Stimulated activated CD8-positive, alpha-beta memory T cell treated with anti-CD3 and anti-CD28 coated beads, Interleukin-7, amount 100 ng/mL, for 1 hour (primary cell): ENCODE measurements at places on chromosomes 2 and 18.

DNA sequence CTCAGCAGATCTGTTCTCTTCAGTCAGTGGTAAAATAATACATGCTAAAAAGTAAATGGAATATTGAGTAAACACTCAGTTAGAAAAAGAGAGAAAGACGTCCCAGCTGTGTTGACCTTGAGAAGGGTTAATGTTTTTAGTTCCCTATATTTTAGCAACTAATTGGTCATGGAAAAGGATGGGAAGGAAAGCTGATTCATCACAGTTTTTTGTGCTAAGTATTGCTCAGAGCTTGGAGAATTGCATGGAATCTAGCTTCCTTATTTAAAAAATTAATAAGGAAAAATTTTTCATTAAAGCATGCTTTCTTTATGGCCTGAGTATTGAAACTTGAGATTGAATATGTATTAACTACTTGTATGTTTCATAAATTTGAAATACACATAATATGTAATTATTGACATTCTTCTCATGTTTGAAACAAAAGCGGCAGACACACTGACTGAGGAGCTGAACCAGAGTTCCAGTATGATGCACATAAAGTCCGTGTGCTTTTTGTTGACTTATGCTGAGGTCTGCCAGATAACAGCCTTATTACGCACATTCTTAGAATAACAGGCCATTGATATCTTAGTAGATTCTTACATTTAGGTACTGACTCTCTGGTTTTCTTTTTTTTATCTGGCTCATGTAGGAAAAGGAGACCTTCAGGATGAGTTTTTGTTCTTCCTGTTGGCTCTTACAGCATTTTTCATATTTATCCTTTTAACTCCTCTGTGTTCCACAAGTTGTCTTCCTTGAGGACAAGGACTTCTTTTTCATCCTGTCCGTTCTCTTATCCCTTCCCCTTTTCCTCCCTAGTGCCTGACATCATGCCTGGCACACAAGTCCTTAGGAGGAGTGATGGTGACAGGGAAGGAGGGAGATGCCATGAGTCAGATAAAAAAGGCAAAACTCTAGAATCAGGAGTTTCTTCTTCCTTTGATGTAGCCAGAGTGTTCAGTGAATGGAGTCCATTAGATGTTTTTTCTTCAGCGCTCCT is 194.1 kb downstream of the PTPRM start:
- DNase-seq, result no peak

- no peak for DNase-seq
Observed at GRCh38 chr2:119223521-119224390, at the start of gene STEAP3. Gene STEAP3 (plus strand): TSS chr2:119223834. CDS start chr2:119231013, 7,179 bp downstream.

GRCh38 chr18:23887493-23887892 is 127.1 kb upstream of the TTC39C start:
- no peak for DNase-seq

DNA sequence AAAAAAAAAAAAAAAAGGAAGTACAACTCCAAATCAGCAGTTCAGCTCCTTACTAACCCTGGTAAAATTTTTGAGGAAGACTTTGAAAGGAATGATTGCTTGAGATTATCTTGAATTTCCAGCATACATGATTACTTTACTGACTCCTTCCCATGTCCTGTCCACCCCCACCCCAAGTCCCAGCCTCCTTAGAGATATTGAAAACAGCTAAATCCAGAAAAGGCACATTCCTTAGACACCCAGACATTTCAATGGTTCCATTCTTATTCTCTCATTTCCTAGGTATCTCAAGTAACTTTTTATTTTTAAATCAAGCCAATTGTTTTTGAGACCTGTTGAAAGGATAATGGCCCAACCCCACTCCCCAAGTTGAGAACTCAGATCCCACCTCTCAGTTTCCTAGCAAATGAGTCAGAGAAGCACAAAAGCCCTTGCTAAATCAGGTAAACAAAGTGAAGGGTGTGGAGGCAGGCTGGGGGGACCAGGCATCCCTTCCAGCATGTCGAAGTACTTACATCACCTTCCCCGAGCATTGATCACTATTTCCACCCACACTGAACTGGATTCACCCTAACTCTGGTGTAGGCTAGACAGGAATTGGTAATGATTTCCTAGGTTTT is 95.4 kb upstream of the FZD7 start:
- DNase-seq, result no peak

DNA sequence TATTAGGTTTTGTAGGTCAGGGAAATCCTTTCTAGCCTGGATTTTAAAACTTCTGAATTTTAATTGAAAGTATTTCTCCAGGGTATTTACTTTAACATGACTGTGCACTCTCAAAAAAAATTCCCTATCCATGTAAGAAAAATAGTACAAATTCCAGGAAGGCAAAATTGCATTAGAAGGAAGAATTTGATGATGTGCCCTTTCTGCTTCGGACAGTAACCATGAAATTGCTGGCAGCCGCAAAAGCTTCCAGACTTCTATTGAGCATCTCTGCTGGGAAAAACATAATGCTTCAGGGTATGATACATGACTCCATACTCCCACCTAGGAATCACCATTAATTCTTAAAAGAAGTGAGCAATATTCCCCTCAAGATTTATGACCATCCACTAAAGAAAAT is 17.2 kb upstream of the KLF7 start:
- DNase-seq, result no peak

- no peak for DNase-seq
Observed at GRCh38 chr18:69239849-69240674, 160.6 kb upstream of the DOK6 start.

DNA sequence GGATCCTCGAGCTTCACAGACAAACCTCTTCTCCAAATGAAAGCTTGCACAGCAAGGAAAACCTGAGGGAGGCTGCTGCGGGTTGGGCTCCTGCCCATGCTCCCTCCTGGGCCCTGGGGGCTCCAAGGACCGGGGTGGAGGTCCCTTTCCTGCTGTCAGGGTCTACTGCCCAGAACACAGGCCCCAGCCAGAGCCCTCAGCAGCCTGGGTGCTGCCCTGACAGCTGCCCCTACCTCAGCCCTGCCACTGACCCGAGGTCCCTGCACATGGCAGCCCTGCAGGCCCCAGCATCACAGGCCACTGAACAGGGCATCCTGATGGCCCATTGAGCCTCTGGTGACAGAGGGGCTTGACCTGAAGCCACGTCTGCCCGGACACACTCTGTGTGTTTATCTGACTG is 41.0 kb downstream of the CROCC2 start:
- no peak for DNase-seq

- DNase-seq, result peak; percentile 32
Observed at GRCh38 chr18:49858309-49859020, 45.1 kb upstream of the ACAA2 start.

DNA sequence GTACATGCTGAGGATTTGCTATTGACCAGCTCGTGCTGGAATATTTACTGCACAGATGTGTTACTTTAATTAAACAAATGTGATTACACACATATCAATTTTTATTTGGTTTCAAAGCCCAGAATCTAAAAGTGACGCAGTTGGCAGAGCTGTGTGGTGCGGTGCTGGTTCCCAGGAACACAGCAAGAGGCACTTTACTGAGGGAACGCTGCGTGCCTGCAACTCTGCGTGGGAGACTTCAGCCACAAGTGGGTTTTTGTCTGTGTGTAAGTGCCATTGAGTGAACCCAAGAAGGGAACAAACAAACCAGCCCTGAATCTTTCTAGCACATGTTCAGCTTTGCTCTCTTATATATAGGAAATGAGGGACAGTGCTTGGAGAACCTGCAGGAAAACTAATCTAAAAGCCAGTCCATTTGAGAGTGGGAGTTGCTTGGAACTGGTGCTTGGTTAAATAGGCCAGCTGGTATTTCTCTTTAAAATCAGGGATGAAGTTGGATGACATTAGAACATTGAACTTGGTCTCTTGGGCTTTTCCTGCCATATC is 196.6 kb upstream of the CELF4 start:
- DNase-seq, result no peak

DNA sequence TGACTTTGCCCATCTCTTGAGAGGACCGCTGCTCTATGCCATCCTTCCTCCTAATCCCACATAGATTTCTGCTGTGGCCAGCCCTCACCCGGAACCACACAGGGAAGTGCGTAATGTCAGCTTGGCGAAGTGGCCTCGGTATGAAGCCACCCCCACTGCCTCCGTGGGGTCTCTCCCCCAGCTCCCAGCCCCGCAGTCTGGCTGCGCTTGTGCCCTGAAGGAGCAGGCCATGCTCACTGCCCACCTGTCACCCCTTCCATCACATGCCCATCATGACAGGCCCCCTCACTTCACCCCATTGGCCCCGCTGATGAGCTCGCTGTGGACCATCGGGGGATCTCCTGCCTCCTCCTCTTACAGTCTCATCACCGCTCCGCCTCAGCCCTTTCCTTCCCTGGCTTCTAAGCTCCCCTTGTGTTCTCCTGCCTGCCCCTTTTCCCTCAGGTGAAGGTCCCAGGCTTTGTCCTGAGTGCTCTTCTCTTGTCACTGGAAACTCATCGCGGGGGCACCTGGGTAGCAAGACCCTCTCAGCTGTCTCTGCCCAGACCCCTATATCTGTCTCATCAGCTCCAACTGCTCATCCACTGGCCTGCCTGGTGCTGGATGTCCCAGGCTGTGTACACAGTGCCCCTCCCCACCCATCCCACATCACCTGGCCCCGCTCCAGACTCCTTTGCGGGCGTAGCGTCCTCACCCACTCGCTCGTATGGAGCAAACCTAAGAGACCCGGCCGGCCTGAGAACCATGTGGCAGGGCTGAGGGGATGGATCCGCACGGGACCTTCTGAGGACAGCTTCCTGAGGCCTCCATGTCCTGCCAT is 81.7 kb downstream of the GLI2 start:
- no peak for DNase-seq

DNA sequence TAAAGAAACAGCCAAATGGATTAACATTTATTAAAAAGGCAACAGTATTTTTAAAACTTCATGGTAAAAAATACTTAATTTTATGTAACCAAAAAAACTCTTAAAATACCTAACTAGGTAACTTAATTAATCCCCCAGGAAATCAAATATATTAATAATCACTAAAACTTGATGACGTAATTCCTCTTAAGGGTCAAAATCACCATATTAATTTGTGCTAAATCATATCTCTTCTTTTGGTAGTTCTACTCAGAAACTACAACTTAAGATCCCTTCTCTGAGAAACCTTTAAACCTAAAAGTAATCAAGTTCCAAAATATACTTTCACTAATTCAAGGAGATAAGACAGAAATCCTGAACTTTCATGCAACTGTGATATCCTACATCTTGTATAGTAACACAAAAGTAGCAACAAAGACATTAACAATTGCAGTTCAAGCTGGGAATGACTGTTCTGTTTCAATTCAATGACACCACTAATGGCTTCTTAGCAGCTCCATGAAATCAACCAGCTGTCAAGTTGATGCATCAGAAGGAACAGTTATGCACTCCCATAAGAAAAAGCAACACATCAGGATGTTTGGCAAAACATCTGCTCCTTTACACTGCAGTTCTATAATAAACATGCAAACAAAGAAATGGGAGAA is 4.0 kb downstream of the BAZ2B start:
- no peak for DNase-seq

DNA sequence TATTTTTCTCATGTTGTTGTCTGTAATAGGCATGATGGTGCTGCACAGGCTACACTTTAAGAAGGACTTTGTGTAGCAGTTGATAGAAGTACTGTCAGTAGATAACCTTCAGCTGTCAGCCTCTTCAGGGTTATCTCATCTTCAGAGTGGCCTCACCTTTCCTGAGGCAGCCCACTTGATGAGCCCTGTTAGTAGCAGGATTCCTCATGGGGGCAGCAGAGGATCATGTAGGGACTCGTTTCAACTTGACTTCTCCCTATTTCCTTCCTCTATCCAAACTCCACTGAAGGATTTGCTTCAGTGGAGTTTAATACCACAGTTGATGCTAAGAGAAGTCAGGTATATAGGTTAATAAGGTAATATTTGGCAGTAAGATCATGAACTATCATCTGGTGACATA is 530.3 kb upstream of the FSIP2 start:
- no peak for DNase-seq

DNA sequence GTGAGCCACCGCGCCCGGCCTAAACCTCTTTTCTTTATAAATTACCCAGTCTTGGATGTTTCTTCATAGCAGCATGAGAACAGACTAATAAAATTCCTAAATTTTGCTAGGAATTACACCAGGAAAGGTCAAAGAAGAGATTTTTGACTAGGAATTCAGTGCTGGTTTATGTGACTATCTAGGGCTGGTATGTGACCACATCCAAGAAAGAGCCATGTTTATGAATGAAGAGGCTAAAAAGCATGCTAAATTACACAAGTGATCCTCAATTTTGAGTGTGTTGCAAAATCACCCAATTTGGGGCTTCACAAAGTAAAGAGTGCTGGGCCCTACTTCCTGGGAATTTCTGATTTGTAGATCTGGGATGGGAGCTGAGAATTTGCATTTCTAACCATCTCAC is 123.6 kb downstream of the CSRNP3 start:
- DNase-seq, result no peak

- no peak for DNase-seq
Observed at GRCh38 chr2:64750001-64750816, 96.5 kb upstream of the SERTAD2 start.

DNA sequence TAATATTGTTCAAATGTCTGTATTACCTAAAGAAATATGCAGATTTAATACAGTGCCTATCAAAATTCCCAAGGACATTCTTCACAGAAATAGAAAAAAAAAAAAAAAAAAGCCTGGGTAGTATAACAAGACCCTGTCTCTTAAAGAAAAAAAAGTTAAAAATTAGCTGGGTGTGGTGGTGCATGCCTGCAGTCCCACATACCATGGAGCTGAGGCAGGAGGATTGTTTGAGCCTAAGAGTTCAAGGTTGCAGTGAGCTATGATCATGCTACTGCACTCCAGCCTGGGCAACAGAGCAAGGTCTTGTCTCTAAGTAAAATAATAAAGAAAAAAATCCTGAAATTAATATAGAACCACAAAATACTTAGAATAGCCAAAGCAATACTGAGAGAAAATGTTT is 51.9 kb downstream of the SLC16A14 start:
- DNase-seq, result no peak

- no peak for DNase-seq
Observed at GRCh38 chr2:2847209-2847676, 516.2 kb upstream of the MYT1L start.

DNA sequence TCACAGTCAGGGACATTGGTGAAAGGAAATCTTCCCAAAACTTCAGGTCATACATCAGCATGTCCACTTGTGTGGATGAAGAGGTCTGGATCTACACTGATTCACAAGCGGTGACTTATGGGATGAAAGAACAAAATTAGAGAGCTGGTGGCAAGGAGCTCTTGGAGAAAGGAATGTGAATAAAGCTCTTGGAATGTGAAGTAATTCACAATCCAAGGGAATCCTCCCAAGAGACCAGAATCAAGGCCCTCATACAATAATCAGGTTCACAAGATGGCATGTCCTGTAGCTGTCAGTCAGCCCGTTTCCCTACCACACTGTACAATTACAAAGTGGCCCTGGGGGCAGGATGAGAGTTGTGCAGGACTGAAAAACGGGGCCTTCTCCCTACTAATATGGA is 96.2 kb downstream of the MRPS9 start:
- no peak for DNase-seq

DNA sequence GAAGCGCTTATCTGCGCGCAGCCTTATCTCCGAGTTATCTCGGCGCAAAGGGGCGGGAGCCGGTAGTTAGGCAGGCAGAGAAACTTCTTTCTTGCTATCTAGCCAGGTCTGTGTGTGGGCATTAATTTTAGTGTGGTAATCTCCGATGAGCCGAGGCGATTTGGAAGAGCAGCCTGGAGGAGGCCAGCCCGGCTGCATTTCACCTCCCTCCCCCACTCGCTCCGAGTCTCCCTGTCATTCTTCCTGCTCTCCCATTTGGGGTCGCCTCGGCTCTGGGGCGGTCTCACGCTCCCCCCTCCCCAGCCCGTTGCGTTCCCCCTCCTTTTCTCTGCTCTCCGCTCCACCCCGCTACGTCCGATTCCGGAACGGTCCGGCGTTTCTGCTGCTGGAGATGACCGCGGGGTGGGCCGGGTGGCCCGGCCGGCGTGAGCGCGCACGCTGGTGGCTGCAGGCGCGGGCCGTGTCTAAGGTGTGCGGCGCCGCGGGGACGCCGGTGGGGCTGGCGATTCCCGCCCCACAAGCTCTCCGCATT is 566 bp downstream of the GATA6 start:
- no peak for DNase-seq
